ENCODE measurements at places on chromosomes 11 and 22.

- DNase-seq, result no peak
Observed at GRCh38 chr22:48746789-48747425, 1080.8 kb downstream of the BRD1 start.

DNA sequence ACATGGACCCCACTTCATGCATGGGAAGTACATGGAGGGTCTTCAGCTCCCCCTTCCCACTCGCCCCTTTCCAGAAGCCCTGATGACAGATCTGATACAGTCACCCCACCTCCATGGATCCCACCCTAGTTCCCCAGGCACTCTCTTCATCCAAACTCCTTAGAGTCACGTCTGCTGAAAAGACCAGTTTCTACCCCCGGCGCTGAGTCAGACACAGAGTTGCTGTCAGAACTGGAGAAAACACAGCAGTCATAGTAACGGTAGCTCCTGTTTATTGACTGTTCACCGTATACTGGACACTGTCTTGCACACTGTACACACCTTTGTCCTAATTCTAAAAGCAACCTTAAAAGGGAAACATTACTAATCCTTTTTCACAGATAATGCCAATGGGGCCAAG lies 29.1 kb downstream of the DRD2 start:
- no peak for DNase-seq

DNA sequence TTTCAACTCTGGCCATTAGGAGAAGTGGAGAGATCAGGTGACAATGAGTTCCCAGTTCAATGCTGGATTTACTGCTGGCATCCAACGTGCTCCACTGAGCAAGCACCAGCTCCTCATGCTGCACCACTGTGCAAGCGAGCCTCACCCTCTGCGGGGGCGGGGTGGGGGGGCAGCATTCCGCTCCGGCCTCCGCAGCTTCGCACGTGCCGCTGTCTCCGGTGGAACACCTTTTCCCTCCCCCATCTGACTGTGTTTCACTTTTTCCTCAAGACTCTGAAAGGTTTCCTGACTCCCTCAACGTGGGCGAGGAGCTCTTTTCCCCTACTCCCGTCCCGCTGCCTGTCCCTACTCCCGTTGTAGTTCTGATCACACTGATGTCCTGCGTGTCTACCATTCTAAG lies 835 bp upstream of the RHOD start:
- DNase-seq, result peak; percentile 53

DNA sequence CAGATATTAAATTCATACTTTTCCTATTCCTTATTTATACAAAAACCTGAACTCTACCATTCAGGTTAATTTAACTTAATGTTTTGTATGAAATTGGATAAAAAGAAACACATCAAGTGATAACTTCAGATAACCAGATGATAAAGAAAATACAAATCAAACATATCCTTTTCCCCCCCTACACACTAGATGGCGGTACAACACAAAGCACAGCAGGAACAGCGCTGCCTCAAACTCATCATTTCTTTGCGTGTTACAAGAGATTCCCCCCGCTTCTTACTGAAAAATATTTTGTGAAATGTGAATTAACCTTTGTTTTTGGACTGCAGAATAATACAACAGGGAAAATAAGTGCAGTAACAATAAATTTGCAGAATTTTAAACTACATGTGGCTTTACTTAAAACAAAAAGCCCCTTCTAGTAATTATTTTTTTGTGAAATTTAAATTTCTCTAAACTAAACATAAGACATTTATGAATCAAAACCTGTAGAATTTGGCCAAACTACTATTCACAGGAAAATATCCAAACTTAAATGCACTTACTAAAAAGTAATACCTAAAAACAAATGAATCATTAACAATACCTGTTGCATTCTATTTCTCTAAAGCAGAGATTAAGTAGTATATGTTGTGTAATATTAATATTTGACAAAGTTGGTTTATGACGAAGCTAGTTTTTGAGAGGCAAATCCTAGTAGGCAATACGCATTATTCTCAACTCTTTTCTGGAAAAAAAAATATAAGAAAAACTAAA lies 74.4 kb downstream of the ARHGAP32 start:
- DNase-seq, result peak; percentile 76

DNA sequence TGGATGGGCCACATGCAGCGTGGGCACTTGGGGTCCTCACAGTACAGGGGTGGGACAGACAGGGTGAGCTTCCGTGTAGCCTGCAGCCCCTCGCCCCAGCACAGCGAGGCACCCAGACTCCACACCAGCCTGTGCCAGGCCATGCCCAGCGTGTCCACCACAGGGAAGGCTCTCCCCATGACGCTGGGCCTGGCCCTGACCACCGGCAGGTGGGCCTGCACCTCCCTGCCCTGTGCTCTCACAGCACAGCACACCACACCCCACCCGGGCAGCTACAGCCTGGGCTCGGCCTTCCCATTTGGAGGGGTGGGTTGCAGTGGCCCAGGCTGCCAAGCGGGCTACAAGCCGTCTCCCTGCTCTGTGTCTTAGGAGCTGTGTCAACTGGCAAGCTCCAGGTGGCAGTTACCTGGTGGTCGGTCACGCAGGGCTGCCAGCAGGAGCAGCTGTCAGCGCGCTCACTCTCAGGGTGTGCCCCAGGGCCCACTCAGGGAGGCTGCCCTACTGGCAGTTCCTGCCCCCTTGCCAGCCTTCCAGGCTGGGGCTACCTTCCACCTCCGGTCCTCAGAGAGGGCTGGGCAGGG lies 4.6 kb downstream of the MOB2 start:
- DNase-seq, result no peak

All from RKO (cell line).